Activated CD8-positive, alpha-beta T cell treated with anti-CD3 and anti-CD28 coated beads, Interleukin-2, amount 10 ng/mL, durations not matched to agents 7 days and 5 days (primary cell): ENCODE measurements at places on chromosomes 2 and 18. TPM values are rescaled to one million over a fixed set of nuclear protein-coding genes. Genes with fewer than 3 reads are reported as not detected.

DNA sequence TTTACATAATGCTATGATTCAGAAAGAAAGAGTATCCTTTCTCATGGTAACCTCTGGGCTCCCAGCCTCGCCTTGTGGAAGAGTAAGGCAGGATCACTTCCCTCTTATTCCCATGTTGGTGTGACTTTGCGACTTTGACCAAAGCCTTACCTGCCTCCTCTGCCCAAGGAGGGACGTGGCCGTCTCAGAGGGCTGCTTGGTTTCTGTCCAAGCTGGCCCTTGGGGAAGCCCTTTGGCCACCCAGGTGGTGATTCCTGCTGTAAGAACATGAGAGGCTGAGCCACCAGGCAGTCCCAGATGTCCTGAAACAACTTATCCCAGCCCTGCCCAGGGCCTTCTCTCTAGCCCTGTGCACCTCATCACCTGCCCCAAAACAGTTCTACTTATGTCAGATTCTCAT lies 6.0 kb downstream of the UGT1A6 start:
- no peak for DNase-seq

GRCh38 chr2:139925903-139926302 lies 1145.7 kb upstream of the NXPH2 start:
- DNase-seq, result no peak

DNA sequence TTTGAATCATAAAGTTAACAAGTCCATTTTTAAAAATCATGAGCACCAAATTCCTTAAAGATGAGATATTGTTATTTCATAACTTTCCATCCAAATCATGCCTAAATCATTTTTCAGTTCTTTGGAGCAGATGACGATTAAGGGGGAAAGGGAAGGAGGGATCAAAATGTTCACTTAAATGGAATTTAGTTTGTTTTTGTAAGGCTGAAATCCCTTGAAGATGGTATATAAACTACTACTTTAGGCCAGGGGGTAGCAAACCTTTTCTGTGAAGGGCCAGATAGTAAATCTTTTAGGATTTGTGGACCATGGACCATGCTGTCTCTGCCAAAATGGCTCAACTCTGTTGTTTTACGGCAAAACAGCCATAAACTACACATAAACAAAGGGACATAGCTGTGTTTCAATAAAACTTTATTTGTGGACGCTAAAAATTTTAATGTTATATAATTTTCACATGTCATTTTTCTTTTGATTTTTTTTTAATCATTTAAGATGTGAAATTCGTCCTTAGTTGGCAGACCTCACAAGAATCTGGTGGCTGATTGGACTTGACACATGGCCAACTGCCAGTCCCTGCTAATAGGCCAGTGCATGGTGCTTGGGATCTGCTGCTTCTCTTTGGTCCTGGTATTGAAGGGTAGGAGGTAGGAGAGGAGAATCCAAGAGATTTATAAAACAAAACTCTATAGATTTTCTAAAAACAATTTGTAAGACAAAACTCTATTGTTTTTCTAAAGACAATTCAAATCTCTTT lies 52.0 kb upstream of the RTN4 start:
- DNase-seq, result no peak

GRCh38 chr2:28748941-28749340 lies 2.7 kb upstream of the PPP1CB start:
- no peak for DNase-seq

DNA sequence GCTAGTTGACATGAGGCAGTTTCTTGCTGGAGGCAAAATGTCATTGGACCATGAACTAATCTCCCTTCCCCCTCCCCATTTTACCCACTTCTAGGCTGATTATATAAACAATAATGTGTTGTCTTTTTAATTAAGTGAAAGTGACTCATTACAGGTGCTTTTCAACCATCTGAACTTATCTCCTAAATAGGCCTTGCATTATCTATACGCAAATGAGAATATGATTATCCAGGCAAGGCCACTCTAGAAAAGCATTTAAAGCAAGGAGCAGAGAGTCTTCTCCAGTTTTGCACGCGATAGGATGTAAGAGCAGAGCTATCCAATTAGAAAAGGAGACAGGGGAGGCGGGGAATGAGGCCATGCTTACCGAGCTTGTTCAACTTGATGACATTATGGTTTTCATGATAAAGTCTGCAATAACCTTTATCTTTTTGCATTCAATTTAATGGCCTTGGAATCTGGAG lies 286.1 kb upstream of the SIX3 start:
- no peak for DNase-seq

- no peak for DNase-seq
Observed at GRCh38 chr18:58900015-58900649, 35.5 kb downstream of the ZNF532 start.

GRCh38 chr2:232365621-232366321 lies 12.8 kb upstream of the ALPP start:
- DNase-seq, result peak; percentile 45

GRCh38 chr2:164839914-164840457 lies 1.6 kb downstream of the COBLL1 start:
- no peak for DNase-seq

Gene AQP12B
- not detected for total RNA-seq

Gene CPLX4
- not detected for total RNA-seq

DNA sequence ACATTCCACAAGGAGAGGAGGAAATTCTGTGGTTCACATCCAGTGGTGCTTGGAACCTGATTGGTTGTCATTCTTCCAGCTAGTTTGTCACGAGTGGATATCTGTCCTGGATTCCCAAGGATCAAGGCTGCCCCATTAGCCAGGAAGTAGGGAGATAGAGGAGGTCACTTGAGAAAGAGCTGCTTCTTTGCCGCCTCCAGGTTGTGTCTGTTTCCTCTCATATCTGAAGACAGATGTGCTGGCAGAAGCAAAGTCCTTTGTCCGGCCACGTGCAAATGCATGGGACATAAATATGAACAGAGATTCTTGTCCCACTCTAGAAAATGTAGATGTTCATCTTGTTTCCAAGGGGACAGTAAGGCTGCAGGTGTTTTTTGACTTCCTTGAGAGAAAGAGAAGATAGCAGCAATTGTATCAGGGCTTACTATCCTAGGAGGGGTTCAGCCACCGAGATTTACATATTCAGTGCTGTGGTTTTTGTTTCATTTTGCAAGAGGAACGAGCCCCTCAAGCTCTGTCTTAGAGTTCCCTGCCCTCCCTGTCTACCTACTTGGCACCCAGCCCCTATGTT lies 174.4 kb downstream of the RPIA start:
- DNase-seq, result no peak

Gene CACNB4
- 0.47 TPM for total RNA-seq

DNA sequence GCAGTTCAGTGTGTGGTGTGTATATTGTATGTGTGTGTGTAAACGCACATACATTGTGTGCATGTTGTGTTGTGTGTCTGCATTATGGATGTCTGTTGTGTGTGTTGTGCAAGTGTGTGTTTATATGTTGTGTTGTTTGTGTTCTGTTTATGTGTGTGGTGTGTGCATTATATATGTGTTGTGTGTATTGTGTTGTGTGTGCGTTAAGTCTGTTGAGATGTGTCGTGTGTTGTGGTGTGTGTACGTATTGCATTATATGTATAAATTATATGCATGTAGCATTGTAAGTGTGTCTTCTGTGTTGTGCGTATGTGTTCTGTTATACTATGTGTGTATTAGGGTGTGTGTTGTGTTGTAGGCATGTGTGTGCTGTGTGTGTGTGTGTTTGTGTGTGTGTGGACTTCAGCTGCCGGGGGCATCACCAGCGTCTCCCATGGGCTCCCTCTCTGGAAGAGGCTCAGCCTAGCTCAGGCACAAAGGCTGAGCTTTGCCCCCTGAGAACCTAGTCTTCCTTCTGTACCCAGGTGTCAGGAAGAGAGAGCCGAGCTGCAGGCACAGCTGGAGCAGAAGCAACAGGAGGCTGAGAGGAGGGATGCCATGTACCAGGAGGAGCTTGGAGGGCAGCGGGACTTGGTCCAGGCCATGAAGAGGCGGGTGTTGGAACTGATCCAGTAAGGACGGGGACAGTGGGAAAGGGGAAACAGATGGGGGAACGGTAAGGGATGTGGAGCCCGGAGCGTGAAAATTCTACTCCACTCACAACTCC lies 13.7 kb downstream of the RUFY4 start:
- DNase-seq, result no peak

Gene KLHL30
- not detected for total RNA-seq

Gene DNAJC5G
- total RNA-seq, result not detected

GRCh38 chr2:99593692-99594427 lies 104.0 kb upstream of the REV1 start:
- DNase-seq, result no peak

DNA sequence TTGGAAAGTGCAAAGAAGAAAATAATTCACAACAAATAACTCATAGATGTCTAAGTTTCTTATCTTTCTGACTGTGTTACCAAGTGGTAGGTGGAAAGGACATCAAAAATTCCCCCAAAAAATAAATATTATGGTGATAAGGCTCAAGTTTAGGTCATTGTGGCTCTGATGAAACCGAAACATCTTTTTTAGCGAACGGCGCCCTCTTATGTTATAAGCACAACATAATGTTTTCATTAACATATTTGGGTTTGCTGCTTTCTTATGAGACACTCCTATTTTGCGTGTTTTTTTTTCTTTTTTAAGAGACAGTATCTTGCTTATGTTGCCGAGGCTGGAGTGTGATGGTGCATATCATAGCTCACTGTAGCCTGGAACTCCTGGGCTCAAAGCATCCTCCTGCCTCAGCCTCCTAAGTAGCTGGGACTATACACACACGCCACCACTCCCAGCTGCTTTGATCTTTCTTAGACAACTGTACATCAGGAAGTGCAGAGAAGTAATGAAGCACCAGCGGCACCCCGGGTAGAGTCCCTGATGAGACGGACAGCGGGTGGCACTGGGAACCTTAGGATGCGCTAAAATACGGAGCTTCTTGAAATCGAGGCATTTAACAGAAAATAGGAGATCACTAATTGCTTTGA lies 38.5 kb upstream of the SLC35G4 start:
- DNase-seq, result no peak

- peak; percentile 65 for DNase-seq
Observed at GRCh38 chr18:35407871-35408481, 30.8 kb upstream of the ZNF396 start.

- peak; percentile 38 for DNase-seq
Observed at GRCh38 chr2:101698014-101698843, 722 bp downstream of the MAP4K4 start.

DNA sequence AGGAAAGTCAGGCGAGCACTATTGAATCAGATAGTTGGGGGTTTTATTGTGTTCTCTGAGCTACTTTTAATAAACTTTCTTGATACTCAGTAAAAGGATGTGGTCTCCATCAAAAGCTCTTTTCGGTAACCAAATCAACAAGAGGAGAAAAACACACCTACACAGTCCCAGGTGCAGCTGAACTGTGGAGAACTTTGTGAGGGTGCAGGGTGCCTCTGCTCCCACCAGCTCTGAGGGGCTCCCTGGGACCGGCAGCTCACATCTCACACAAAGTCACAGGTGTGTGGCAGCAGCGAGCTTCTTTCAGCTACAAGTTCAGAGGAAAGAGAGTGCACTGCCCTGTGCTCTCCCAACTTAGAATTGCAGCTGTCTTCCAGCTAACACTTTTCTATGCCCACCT lies 650.4 kb downstream of the RNF144A start:
- DNase-seq, result peak; percentile 80

DNA sequence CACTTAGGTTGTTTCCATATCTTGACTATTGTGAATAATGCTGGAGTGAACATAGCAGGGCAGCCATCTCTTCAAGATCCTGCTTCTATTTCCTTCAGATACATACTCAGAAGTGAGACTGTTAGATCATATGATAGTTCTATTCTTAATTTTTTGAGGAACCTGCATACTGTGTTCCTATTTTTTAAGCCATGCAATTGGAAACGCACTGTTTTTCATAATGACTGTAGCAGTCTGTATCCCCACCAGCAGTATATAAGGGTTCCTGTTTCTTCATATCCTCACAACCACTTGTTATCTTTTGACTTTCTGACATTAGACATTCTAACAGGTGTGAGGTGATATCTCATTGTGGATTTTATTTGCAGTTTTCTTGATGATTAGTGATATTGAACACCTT lies 15.5 kb downstream of the NEURL3 start:
- DNase-seq, result no peak
